ENCODE measurements at places on chromosomes 11 and 22.

DNA sequence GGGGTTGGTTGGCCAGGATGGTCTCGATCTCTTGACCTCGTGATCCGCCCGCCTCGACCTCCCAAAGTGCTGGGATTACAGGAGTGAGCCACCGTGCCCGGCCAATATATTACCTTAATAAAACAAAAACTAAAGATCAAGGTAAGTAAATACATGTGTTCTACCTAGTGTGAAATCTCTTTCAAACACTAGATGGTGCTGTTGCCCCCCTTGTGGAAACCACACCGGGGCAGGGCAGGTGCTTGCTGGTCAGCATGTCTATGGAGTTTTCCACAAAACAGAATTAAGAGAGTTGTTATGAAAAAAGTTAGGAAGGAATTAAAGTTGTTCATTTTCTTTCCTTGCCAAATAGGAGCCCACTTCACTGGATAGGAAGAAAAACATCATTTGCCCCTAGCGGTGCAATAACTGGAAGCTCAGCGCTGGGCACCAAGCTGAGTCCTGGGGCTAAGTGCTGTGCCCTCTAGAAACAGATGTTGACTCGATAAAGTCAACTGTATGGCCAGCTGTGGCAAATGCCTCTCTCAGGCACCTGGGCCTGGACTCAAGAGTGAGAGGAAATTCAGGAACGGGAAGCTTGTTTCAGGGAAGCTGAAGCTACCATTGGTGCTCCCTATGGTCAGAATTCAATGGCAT is 6.3 kb upstream of the KCNJ5 start:
- peak; percentile 38 for DNase-seq

DNA sequence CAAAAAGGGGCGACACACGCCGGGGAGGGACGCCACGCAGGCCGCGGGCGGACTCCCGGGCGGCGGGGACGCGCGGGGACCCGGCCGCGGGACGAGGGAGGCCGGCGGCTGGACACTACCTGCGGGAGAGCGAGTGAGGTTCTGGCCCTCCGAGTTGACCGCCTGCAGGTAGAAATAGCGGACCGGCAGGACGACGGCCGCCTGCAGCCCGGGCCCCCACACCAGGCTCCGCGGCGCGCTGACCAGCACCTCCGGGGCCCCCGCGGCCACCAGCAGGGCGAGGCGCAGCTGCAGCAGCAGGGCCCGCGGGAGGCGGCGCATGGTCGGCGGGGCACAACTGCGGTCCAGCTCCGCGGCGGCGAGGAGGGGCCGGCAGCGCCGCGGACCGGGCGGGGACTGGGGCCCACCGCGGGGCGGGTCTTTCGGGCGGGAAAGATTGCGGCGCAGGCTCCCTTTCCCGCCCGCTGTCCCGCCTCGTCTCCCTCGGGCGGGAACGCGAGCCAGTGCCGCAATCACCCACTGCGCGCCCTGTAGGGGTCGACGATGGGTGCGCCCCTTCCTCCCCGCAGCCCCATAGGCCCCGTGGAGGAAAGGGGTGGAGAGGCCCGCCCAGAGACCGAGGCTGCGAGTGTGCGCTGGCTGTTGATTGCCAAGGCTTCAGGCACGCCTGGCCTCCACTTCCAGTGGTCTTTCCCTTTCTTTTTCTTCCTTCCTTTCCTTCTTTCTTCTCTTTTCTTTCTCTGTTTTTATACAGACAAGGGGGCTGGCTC is at the start of gene POGLUT3:
Gene POGLUT3, minus strand, starts transcription at position 339 of the 770 bp plus-strand sequence. Its CDS starts 18 bp downstream, at position 321.
- no peak for DNase-seq

- peak; percentile 50 for DNase-seq
Observed at GRCh38 chr11:131889146-131889577, 518.7 kb downstream of the NTM start.

DNA sequence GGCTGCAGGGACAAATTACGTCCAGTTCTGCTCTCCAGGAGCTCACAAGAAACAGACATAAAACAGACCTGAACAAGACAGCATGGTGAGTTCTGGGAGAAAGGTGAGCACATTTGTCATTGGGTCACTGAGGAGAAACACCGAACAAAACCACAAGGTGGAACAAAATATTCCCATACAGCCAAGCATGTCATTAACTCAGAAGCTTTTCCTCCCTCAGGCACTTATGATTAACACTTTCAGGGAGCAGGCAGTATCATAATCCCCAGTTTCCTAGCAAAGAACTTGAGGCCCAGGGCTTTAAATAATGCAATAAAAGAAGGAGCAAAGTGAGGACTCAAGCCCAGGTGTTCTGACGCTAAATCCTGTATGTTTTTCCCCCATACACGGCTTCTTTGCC is 43.0 kb downstream of the P4HA3 start:
- DNase-seq = no peak

Measured in NCI-H2081 treated with DMSO at 0.1 percent for 48 hours (cell line).